ENCODE measurements at places on chromosomes 11 and 22.

DNA sequence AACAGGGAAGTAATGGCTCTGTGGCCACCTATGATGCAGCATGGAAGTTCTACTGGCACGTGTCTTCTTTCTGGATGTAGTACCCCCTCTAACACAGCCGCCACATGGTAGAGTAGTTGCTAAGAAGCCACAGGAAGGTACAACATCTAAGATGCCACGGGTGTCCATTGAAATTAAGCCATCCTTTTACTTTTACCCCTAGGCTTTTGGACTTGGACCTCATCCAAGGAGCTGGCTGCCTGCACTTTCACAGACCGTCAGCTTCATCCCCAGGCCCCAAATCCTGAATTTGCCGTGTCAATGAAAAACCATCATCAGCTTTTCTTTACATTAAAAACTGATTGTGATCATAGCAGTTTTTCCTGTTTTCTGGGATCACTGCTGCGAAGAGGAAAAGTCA lies 102.4 kb downstream of the RPL27A start:
- DNase-seq: no peak

DNA sequence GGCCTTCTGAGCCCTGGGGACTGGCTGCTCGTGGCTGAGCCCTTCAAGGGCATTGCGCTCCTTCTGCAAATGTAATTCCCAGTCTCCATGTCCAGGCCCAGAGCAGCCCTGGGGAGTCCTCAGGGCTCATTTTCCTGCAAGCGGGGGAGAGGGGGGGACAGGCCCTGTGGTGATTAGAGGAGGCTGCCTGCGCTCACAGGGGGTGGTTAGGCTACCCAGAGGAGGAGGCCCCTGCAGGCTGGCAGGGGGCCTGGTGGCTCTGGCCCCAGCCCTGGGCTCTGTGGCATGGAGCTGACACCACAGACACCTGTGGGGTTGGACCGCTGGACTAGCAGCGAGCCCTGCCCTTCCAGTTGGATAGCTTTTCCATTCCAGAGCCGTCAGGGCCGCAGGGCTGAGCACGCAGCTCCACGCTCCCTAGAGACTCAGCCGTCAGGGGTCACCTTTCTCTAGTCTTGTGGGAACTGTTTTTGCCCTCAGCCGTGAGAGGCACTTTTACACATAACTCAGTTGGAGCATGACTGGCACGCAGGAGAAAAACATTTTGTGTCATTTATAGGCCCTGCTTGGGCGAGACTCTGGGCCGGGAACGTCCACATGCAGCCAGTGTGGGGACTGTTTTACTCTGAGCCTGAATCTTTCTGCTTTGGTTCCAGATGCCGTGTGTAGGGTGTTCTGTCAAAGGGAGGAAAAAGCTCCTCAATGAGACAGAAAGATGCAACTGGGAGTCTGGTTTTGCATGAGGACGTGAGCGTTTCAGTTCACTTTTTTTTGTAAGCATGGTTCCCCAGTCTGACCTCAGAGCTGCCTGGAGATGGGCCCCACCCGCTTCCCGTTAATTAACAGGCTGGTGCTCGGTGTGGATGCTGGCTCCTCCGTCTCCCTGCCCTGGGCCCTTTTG lies 58.1 kb downstream of the LRP5 start:
- DNase-seq: no peak

DNA sequence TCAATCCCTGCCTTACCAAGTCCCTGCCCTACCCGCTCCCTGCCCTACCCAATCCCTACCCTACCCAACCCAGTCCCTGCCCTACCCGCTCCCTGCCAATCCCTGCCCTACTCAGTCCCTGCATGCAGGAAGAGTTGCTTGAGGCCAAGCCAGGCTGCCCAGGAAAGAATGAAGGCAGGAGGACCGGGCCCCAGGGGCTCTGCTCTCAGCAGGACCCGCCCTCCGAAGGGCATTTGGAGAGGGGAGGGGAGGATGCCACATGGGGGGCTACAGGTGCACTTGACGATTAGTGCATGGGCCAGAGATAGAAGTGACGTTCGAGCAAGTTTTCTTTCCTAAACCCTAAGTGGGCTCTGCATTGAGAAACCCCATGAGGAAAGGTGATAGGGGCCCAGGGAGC lies 581.2 kb downstream of the TBC1D22A start:
- no peak for DNase-seq

GRCh38 chr22:48894064-48894671 lies 933.5 kb downstream of the BRD1 start:
- no peak for DNase-seq

- DNase-seq: no peak
Measured at GRCh38 chr11:126719740-126720139, 280.8 kb downstream of the KIRREL3 start.

GRCh38 chr11:109957601-109958000 lies 135.6 kb upstream of the ZC3H12C start:
- DNase-seq: no peak

DNA sequence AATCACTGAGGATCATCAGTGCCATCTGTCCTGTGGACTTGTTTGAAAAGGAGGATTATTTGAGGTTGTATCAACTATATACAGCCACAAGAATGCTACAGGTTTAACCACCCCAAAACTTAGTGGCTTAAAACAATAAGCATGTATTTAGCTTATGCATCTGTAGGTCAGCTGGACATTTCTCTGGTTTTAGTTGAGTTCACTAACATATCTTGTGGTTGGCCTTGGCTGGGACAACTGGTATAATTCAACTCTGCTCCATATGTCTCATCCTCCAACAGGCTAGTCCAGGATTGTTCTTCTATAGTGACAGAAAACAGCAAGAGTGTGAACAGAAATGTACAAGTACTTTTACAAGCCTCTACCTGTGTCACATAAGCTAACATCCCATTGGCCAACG lies 49.9 kb upstream of the SOX6 start:
- no peak for DNase-seq

GRCh38 chr11:61881397-61881796 lies 9.9 kb downstream of the FADS3 start:
- no peak for DNase-seq

Data from globus pallidus (tissue), 1 donor.